ENCODE measurements at places on chromosomes 7 and 10.

GRCh38 chr10:78535716-78536218, 502.1 kb downstream of the RPS24 start:
- DNase-seq: no peak

DNA sequence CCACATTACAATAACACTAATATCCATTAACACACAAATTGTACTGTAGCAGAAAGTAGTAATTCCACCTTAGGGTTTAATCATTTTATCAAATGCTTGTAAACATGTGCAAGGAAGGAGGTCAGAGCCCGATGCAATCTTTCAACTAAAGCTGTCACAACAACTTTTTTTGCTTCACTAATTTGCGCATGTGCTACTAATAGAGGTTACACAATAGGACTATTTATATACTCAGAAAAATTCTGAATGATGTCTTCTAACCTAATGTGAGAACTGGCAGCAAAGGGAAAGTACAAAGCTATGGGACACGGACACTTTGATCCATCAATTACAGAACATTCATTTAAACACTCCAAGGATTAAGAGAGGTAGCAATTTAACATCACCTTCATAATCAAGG, 244.4 kb downstream of the CHCHD3 start:
- DNase-seq: no peak

GRCh38 chr7:34086064-34086463, 180.7 kb downstream of the BMPER start:
- DNase-seq: no peak

- DNase-seq: peak; percentile 74
These were observed at the start of gene MAD1L1 for GRCh38 chr7:2232766-2233520. TSS of gene MAD1L1 (minus strand) at chr7:2232945. CDS start at chr7:2230133, 2,812 bp downstream.

DNA sequence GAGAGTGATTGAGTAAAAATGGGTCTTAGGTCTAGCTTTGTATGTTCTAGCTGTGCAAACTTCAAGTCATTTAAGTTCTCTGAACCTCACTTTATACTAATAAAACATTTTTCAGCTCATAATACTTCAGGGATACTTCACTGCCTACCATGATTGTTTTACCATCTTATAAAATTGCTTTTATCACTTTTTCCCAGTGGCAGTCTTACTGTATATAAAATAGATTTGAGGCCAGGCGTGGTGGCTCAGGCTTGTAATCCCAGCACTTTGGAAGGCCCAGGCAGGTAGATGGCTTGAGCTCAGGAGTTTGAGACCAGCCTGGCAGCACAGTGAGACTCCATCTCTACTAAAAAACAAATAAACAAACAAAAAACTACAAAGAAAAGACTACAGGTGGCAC, 17.4 kb downstream of the FGL2 start:
- no peak for DNase-seq

DNA sequence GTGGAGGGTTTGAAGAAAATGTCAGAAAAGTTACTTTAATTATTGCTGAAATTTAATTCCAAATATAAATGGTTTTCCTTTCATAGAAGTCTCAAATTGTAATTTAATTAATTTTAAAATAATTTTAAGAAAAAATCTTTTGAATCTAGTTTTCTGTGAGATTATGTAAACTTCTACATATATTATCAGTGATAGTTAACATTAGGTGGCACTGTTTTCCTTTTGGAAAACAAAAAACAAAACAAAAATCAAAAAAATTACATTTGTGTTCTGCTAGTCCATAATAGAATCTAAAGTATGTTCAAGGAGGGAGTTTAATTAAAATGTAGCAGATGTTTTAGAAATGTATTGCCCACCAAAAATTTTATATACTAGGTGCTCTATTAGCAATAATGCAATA, 1456.7 kb downstream of the REEP3 start:
- no peak for DNase-seq

- DNase-seq: no peak
These were observed 218.6 kb upstream of the FZD1 start for GRCh38 chr7:91045606-91046005.

DNA sequence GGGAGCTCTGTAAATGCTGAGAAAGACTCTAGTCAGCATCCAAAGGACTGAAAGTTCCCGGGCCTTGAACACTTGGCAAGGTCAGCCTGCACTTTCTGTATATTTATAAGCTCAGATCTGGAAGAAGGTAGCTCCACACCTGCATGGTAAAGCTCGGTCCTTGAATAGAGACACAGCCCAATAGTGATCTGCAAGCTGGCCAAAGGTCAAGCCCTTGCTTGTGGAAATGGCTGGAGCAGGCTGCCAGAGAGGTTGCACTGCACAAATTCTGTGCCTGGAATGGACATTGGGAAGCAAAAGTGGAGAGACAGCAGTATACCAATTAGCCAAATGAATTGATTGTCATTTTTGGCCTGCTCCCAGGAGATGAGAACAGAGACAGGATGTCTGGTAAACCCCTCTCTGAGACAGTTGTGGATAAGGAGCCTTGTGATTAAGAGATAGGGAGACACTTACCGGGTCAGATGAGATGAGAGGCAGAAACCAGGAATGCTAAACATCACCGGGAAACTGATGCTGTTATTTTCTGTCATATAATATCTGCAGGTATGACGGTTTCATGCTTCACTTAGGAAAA, 8.0 kb upstream of the FRA10AC1 start:
- no peak for DNase-seq

GRCh38 chr10:70853457-70853856, 34.9 kb downstream of the PCBD1 start:
- no peak for DNase-seq

GRCh38 chr10:124735491-124736286, 8.5 kb downstream of the FAM53B start:
- no peak for DNase-seq

DNA sequence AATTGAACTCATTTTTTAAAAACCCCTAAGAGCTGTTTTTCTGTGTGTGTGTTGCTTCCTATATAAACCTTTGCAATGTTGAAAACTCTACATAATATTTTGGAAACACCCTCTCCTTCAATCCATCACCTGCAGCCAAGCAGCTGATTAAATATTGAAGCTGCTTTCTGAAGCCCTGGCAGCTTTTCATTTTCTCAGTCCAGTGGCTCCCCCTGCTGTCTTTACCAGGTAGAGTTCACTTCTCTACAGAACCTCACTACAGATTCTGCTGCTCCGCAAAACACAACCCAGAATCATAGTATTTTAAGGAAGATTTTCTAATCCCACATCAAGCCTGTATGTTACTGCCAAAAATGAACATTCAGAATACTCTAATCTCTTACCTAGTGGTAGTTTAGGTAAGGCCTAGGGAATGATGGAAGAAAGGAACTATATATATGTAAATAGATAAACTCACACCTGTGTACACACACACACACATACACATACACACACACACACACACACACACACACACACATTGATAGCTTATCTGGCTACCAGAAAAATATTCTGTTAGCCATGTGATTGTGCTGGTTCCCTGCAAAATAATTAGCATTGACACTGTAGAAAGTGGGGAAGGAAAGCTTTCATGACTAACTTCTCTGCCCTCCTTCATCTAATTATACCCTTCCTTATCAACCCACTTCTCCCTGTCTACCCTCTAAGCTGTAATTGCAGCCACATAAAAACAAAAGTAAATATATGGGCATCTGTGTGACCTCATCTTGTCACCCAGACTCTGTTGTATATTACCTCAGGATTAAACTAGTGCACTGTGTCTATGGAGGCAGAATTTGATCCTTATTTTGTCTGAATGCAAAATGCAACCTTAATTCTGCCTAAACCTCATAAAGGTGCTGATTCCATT, 229.5 kb upstream of the FZD1 start:
- no peak for DNase-seq

GRCh38 chr7:21884496-21884895, 61.2 kb downstream of the CDCA7L start:
- DNase-seq: no peak

DNA sequence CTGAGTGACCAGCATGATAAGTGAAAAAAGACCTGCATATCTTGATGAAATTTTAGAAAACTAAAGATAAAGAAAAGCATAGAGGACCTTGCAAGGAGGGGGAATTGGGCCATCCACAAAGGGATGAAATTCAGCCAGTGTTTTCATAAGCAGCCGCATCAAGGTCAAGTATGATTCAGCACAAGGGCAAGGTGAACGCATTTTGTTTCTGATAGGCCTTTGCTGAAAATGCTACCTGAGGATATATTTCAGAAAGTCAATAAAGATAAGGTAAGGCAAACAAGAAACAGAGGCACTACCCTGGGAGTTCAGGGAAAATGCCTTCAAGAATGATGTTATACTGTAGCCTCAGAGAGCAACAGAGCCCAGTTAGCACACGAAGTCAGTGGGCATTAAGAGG, 55.0 kb upstream of the SHH start:
- DNase-seq: no peak

- DNase-seq: no peak
These were observed 34.8 kb downstream of the MTURN start for GRCh38 chr7:30169579-30169978.

GRCh38 chr7:44693641-44694313, 54.9 kb upstream of the ZMIZ2 start:
- DNase-seq: no peak

- no peak for DNase-seq
These were observed 339.2 kb downstream of the ZNF716 start for GRCh38 chr7:57789130-57789529.

- DNase-seq: no peak
These were observed 2.8 kb upstream of the ERCC6 start for GRCh38 chr10:49541762-49542161.

GRCh38 chr10:109912335-109913281, 10.7 kb downstream of the XPNPEP1 start:
- DNase-seq: no peak

- no peak for DNase-seq
These were observed 135.4 kb upstream of the POT1 start for GRCh38 chr7:125065001-125065400.
